ENCODE measurements at places on chromosomes 2 and 18. TPM values are rescaled to one million over a fixed set of nuclear protein-coding genes. Genes with fewer than 3 reads are reported as not detected.

The ADD2 gene
- 0.25 TPM for polyA plus RNA-seq

The TNFRSF11A gene
- polyA plus RNA-seq, result 16.5 TPM

The TLX2 gene
- polyA plus RNA-seq, result not detected

The DLX2 gene
- polyA plus RNA-seq, result 0.18 TPM

The CXCR1 gene
- polyA plus RNA-seq, result 0.22 TPM

The ASB18 gene
- not detected for polyA plus RNA-seq

The MYO3B gene
- polyA plus RNA-seq, result not detected

The RFX8 gene
- 0.10 TPM for polyA plus RNA-seq

The TUBA3E gene
- polyA plus RNA-seq, result 2.4 TPM

The ATOH8 gene
- 18.4 TPM for polyA plus RNA-seq

The MDH1B gene
- 0.72 TPM for polyA plus RNA-seq

The CDK15 gene
- polyA plus RNA-seq, result 0.52 TPM

The VRK2 gene
- polyA plus RNA-seq, result 5.1 TPM

The MALL gene
- 199 TPM for polyA plus RNA-seq

The GCC2 gene
- 15.7 TPM for polyA plus RNA-seq

The PLEKHB2 gene
- 134 TPM for polyA plus RNA-seq

The EVX2 gene
- not detected for polyA plus RNA-seq

The TMEM198 gene
- 19.9 TPM for polyA plus RNA-seq

The STPG4 gene
- polyA plus RNA-seq, result not detected

The HMSD gene
- polyA plus RNA-seq, result 0.10 TPM

The LAMA3 gene
- polyA plus RNA-seq, result 15.4 TPM

The CRYGC gene
- polyA plus RNA-seq, result not detected

The MC5R gene
- not detected for polyA plus RNA-seq

The UGT1A9 gene
- polyA plus RNA-seq, result not detected

Data from small intestine (tissue), 16 donors.